EL (cell line): ENCODE measurements at places on chromosomes 5 and 9.

GRCh38 chr5:102090770-102091169 lies 205.3 kb downstream of the SLCO4C1 start:
- peak; percentile 0 for DNase-seq

- peak; percentile 56 for DNase-seq
These were observed 455.3 kb upstream of the PTGER4 start for GRCh38 chr5:40224421-40224820.

DNA sequence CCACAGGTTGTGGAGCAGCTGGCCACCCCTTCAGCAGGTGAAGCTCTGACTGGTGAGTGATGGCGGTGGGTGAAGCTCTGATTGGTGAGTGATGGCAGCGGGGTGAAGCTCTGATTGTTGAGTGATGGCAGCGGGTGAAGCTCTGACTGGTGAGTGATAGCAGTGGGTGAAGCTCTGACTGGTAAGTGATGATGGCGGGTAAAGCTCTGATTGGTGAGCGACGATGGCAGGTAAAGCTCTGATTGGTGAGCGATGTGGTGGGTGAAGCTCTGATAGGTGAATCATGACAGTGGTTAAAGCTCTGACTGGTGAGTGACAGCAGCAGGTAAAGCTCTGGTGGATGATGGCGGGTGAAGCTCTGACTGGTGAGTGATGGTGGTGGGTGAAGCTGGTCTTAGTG lies 9.4 kb upstream of the ABO start:
- no peak for DNase-seq

- no peak for DNase-seq
These were observed 168.9 kb upstream of the CCNH start for GRCh38 chr5:87581661-87582060.

- no peak for DNase-seq
These were observed 298.9 kb downstream of the TRIM32 start for GRCh38 chr9:116986015-116986414.

DNA sequence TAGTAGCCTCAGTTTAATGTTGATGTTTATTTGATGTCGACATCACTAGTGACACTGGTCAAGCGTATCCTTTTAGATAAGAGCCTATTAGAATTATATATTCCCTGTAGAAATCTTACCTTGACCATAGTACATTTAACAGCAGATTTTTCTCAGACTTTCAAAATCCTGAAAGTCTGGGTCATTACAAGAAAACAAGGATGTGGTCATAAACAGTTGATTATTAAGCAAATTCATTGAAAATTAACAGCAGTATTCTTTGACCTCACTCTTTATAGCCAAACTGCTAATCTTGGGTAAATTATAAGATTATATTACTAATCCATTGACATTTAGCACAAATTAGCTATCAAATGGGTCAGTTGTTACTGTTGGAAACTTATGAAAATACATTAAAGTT lies 83.4 kb downstream of the GHR start:
- DNase-seq: no peak

- no peak for DNase-seq
These were observed 142.3 kb upstream of the KLF9 start for GRCh38 chr9:70556771-70557170.

DNA sequence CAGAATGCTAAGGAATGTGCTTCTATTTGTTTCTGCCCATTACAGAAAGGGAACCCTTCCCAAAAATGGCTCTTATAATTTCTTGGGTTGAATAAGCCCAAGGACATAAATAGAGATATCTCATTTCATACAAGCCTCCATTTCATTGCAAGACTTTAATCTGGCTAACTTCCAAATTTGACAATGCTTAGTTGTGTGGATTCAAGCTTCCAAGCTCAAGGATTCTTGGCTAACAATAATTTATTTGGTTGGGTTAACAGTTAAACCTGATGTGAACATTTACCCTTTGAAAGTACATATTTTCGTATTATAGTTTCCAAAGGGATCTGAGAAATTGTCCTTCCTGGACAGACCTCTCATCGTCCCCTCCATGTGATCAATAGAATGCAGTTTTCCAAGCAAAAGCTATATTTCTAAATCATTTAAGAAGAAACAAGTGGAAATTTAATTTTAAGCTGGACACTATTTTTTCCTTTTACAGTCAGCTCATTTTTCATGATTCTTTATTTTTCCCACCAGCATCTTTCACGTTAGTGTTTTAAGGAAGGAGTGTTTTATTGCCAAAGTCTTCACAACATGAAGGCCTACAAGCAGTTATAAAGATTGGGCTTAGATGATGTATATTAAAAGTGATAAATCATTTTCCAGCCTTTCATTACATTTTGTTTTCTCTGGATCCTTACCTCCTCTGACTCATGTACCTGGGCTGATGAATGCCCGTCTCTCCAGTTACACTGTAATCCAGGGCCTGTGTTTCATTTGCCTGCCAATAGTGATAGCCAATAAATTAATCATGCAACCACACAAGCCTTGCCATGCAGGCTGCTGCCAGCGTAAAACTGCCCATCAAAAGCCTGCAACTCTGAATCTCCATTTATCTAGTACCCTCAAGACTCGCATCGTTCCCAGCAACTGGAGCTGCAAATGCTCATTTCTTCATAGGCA lies 176.7 kb downstream of the NTRK2 start:
- DNase-seq: no peak

DNA sequence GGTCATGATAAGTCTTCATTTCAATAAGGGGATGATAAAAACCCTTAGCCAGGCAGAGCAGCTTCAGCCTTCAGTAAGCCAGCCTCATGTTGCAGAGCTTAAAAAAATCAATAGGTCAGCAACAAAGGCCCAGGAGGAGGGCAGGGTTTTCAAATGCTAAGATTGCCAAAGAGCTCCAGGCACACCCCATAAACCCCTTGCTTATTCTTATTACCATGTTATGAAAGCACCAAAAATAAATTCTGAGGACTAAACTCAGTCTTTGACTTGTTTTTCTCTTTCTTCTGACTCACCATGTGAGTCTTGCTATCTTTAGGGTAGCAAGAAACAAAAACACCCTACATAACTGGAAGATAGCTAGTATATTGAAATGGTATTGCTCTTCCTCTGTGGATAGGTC lies 317.1 kb downstream of the KCTD16 start:
- no peak for DNase-seq

DNA sequence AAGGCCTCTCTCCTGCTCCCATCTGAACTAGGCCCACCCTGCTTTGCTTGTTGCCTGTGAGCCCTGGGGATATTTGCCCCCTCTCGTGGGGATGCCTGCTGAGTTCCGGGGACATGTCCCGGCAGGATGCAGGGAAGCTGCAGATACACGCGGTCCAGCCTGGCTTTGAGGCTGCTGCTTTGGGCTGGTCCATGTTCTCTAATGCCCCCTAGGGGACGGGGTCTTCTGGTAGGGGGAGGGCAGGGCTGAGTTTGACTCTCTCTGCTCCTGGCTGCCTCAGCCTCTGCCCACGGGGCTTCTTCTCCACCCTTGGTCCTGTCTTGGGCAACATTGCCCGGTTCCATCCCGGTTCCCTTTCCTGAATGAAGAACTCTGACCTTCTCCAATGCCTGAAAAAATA lies 84.9 kb upstream of the ASS1 start:
- DNase-seq: no peak

DNA sequence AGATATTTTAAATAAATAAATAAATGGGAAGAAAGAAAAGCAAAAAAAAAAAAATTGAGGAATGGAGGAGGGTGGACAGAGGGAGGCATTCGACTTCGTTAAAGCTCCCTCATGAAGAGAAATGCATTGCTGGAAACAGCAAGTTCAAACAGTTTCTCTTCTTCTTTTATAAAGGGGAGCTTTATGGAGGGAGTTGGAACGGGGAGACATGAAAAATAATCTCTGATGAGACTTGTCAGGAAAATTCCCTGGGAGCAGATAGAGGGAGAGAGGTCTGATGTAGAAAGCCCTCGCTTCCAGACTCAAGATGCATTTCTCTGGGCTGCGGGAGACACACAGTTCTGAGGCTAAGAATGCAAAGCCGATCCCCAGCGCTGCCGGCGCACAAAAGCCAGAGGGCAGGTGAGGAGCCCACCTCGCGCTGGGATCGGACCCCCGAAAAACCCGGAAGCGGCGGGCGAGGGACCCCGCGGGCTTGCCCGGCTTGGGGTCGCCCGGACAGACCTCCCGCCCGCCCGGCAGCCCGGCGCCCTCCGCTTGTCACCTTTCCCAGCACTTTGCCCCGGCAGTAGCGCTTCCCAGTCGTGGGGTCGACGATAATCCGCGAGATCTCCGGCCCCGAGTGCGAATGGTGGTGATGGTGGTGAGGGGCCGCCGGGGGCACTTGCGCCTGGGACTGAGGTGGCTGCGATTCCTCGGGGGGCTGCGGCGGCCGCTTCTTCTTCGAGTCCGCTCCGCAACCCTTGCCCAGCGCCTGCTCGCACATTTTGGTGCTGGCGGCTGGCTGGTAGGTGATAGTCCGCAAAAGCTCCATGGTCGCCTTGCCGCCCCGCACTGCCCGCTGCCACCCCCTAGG lies 512 bp downstream of the PLK2 start:
- DNase-seq: no peak

- no peak for DNase-seq
These were observed 175.2 kb downstream of the PAX5 start for GRCh38 chr9:36858805-36859375.

DNA sequence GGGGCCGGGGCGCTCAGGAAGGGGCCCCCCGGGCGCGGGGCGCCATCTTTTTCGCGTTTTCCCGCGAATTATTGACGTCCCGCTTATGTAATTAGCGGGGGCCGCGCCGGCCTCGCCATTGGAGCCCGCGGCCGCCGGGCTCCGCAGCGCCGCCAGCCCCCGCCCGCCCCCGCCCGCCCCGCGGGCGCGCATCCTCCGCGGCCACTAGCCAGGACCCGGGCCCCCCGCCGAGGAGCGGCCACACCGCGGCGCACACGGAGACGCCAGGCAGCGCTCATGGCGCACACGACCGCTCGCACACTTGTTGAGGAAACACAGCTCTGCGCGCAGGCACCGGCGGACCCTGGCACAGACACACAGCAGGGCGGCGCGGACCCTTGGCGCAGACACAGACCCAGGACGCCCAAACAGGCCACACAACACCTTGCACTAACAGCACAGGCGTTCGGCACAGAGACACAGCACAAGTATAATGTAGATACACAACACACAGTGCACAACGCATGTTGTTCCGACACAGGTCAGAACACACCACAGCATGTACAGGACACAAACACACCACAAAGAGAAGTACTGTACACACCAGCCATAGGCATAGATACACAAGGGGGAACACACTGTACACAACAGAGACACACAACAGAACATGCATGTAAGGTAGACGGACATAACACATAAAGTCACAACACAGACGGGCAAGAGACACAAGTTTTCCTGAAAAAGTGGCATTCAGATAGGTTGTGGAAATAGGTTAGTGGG lies 467 bp upstream of the PHF19 start:
- peak; percentile 76 for DNase-seq

DNA sequence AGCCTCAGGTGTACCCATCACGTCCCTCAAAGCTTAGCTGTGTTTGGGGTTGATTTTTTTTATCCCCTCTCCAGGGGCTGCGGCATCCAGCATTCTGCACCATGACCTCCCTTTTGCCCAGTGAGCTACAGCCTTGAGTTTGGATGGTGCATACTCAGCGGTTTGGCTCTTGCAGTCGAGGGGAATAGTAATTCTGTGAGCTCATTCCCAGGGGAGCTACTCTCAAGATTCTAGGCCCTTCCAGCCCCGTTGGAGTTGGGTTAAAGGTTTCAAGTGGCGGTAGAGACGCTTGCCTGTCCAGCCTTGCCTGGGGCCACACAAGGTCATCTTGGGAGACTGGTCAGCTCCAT lies 102.2 kb upstream of the SPRY4 start:
- no peak for DNase-seq

- DNase-seq: no peak
These were observed 5.7 kb upstream of the PRDM6 start for GRCh38 chr5:123083298-123083697.

DNA sequence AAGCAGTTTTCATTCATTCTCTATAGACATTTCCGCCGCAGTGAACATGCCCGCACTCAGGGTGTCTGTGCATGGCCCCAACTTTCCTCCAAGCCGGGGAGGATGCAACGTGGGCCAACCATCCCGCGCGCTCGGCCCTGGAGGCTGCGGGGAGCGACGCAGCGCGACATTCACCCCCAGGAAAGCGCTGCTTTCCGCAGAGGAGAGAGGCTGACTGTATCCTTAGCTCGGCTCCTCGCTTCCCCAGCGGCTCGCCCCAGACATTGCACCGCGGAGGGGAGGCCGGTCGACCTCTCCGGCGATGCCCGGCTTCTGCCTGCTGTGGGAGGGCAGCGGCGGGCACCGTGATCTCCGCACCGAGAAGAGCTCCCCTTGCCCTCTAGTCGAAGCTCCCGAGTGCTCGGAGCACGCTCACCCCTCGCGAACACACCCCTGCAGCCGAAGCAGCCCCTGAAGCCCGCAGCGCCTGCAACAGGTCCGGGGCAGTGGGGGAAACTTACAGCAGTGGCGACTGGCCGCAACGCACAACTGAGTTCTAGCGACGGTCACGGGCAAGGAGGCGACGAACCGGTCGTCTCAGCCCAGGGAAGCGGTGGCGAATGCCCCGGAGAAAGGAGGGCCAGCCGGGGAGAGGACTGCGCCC lies 600 bp downstream of the ENC1 start:
- DNase-seq: peak; percentile 55

DNA sequence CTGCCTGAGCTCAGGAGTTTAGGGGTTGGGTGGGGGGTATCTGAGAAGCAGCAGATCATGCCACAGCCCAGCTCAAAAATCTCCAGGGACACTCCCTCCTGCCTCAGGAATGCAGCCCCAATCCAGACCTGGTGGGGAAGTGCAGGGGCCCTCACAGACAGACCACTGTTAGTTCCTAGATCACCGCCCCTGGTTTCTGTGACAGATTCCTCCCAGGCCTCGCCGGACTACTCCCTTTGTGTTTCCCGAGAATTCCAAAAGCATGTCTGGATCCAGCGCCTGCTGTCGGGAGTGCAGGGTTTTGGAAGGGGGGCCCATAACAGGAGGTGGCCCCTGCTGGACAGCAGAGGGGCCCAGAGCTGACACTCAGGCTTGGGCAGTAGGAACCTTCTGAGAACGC lies 74.5 kb downstream of the CTSL start:
- DNase-seq: no peak

DNA sequence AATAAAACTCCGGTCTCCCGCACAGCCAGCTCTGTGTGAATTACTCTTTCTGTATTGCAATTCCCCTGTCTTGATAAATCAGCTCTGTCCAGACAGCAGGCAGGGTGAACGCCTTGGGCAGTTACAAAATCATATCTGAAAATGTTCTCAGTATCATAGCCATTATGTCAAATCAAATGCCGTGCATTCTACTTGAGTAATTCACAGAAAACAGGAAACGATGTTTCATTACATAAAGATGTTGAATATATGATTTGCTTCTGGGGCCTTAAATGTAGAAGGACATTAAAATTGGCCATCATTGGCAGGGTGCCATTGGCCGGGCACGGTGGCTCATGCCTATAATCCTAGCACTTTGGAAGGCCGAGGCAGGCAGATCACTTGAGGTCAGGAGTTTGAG lies 8.5 kb downstream of the POLR3G start:
- DNase-seq: peak; percentile 60

DNA sequence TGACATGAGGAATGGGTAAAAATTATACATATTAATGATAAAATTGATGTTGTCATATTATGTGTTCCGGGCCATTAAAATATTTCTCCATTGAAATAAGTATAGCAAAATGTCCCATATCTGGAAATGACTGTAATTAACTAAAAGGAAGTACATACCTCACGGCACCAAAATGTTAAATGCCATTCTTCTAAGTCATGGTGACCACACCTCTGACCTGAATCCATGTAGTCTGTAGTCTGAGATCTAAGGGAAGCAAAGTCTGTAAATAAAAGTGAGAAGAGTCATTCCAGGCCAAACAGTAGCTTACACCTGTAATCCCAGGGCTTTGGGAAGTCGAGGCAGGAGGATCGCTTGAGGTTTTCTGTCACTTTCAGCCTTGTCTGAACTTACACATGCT lies 8.7 kb upstream of the GDA start:
- DNase-seq: no peak
